ENCODE measurements at places on chromosomes 11 and 22.

GRCh38 chr11:17014321-17014832, at the start of gene PLEKHA7:
TSS of gene PLEKHA7 (minus strand) at chr11:17014414. CDS start at chr11:17014401, 13 bp downstream.
- no peak for DNase-seq

DNA sequence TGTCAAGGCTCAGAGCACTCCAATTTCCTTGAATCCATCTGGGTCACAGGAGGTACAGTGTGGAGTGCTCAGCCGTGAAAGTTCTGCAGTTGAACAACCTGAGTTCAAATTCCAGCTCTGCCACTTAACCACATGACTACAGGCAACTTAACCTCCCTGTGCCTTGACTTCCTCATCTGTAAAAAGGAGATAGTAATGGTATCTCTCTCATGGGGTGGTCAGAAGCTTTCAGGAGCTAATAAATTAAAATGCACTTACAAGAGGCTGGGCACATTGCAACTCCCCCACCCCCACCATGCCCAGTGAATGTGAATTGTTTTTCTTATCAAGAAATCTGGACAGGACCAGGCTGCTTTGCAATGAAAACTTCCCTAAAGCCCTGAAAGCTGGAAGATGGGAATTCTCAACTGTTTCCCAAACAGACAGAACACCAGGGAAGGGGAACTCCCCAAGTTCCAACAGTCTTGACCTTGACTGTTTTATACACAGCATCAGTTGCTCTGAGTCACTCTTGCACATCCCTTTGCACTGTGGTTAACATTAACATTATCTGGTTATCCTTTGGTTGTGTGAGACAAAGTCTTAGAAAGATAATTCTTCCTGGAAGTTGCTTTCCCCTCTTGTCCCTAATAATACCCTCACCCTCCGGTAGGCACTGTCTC, 137.0 kb downstream of the SLC1A2 start:
- DNase-seq = no peak

- no peak for DNase-seq
Measured at GRCh38 chr22:44307509-44308169, 5.1 kb downstream of the SHISAL1 start.

GRCh38 chr22:26245001-26245400, 75.7 kb downstream of the SEZ6L start:
- no peak for DNase-seq

Measured in CD4-positive, alpha-beta T cell treated with Interleukin-4 for 4 hours (primary cell).